ENCODE measurements at places on chromosomes 16 and 17. TPM values are rescaled to one million over a fixed set of nuclear protein-coding genes. Genes with fewer than 3 reads are reported as not detected.

The XAF1 gene
- polyA plus RNA-seq: 9.7 TPM

The HEXIM1 gene
- 7.2 TPM for polyA plus RNA-seq

The SCIMP gene
- 7.3 TPM for polyA plus RNA-seq

The CPHXL2 gene
- polyA plus RNA-seq: not detected

The CDH11 gene
- not detected for polyA plus RNA-seq

DNA sequence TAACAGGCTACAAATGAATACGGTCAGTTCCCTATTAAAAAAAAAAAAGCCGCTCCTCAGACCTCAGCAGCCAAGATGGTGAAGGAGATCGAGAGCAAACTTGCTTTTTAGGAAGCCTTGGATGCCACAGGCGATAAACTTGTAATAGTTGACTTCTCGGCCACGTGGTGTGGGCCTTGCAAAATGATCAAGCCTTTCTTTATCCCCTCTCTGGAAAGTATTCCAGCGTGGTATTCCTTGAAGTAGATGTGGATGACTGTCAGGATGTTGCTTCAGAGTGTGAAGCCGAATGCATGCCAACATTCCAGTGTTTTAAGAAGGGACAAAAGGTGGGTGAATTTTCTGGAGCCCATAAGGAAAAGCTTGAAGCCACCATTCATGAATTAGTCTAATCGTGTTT lies 11.8 kb upstream of the GGT6 start:
- H3K36me3 ChIP-seq: no peaks in the 10 kb centered on the region
- DNase-seq: no peak
- no peaks in the 10 kb centered on the region for H3K4me1 ChIP-seq
- H3K27ac ChIP-seq: no peak overlapping the region
- peaks cover 2% of the 10 kb centered on the region for H3K27me3 ChIP-seq

DNA sequence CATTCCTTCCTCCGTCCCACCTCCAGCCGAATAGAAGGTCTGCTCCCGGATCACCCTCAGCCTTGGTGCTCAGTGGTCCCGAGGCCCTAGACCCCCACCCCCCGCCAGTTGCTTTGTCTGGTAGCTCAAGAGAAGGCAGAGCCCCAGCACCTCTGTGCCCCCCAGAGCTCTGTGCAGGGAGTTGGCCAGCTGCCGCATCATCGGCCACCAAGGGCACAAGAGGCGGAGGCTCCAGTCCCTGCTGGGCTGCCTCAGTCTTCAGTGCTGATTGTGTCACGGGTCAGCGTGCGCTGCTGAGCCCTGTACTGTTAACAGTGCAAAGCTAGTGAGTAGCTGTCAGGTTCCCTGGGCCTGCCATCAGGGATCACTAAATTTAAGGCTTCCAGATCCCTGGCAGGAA lies 22.2 kb upstream of the DRG2 start:
- H3K4me1 ChIP-seq: peaks cover 3% of the 10 kb centered on the region
- no peak for DNase-seq
- H3K27ac ChIP-seq: no peak overlapping the region
- H3K27me3 ChIP-seq: no peaks in the 10 kb centered on the region

DNA sequence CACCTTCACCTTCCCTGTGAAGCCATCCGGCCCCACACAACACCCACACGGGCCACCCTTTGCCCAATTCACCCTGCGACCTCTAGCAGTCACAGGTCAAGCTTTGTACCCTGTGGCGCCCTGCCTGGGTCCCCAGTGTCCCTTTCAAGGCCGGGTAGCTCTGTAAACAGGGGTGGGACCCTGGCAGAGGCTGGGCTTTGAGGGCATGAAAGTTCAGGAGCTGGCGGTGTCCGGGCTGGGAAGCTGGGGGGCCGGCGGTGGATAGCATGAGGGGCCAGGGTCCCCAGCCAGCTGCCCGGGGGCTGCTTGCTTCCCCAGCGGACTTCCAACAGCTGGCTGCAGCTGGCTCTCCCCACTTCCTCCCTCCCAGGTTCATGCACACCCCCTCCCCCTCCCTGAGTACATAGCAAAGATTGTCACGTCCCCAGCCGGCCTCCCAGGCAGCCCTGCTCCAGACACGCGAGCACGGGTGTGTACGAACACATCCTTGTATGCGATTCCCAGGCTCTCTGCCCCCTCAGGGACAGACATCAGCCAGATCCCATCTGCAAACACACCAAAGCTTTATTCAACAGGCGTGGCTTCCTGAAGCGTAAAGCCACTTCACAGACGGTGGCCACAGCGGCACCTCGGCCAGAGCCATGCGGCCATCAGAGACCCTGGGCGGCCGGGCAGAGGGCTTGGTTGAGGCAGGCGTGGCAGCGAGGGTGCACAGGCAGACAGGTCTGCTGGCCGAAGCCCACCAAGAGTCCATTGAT lies 8.2 kb downstream of the NTHL1 start:
- DNase-seq: no peak
- no peak overlapping the region for H3K4me3 ChIP-seq
- H3K36me3 ChIP-seq: no peaks in the 10 kb centered on the region
- no peak overlapping the region for H3K27ac ChIP-seq
- H3K4me1 ChIP-seq: no peaks in the 10 kb centered on the region

DNA sequence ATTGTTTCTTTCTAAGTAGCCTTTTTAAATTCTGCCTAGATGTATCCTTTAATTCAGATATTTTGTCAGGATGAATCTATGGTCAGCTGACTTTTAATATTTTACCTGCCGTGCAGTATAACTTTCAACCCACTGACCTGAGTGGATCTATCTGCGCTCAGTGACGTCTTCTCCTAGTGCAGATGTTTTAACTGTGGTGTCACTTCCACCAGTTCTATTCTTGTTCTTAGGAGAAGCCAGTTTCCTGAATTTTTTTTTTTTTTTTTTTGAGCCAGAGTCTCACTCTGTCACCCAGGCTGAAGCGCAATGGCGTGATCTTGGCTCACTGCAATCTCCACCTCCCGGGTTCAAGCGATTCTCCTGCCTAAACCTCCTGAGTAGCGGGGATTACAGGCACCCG lies 5.0 kb upstream of the TM4SF5 start:
- no peak overlapping the region for H3K27ac ChIP-seq
- no peak for DNase-seq
- peaks cover 4% of the 10 kb centered on the region for H3K27me3 ChIP-seq
- no peak overlapping the region for H3K4me3 ChIP-seq
- H3K36me3 ChIP-seq: no peaks in the 10 kb centered on the region

DNA sequence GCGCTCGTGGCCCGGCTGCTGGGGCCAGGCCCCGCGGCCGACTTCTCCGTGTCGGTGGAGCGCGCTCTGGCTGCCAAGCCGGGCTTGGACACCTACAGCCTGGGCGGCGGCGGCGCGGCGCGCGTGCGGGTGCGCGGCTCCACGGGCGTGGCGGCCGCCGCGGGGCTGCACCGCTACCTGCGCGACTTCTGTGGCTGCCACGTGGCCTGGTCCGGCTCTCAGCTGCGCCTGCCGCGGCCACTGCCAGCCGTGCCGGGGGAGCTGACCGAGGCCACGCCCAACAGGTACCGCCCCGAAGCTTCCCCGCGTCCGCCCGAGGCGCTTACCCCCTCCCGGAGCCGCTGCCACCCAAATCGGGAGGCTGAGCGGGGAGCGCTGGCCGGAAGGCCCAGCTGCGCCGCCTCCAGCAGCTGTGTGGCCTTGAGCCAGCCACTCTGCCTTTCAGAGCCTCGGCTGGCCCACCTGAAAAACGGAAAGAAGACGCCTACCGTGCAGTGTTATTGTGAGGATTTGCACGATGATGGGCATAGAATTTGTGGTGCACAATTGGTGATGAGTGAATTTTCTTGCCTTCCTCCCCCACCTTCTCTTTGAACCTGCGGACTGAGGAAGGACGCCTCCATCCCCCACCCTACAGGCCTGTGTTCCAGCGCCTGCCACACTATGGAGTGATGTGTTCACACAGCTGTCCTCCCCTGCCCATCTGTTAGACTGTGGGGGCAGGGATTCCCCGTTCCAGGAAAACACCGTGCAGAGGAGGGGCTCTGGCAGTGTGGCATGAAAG lies 523 bp downstream of the NAGLU start:
- H3K4me1 ChIP-seq: peaks cover 33% of the 10 kb centered on the region
- no peak for DNase-seq
- H3K4me3 ChIP-seq: peak overlapping the region; percentile 77
- peaks cover 8% of the 10 kb centered on the region for H3K36me3 ChIP-seq
- H3K27me3 ChIP-seq: peaks cover 8% of the 10 kb centered on the region

GRCh38 chr17:68559316-68559715 lies 41.9 kb downstream of the FAM20A start:
- no peaks in the 10 kb centered on the region for H3K27me3 ChIP-seq
- H3K4me3 ChIP-seq: no peak overlapping the region
- peaks cover 15% of the 10 kb centered on the region for H3K36me3 ChIP-seq
- no peak overlapping the region for H3K27ac ChIP-seq
- peaks cover 2% of the 10 kb centered on the region for H3K4me1 ChIP-seq

GRCh38 chr17:72122010-72122764 lies 1.4 kb downstream of the SOX9 start:
- H3K36me3 ChIP-seq: no peaks in the 10 kb centered on the region
- no peak overlapping the region for H3K4me3 ChIP-seq
- H3K4me1 ChIP-seq: no peaks in the 10 kb centered on the region
- DNase-seq: no peak
- H3K27ac ChIP-seq: no peak overlapping the region
- peaks cover 22% of the 10 kb centered on the region for H3K27me3 ChIP-seq

- no peaks in the 10 kb centered on the region for H3K36me3 ChIP-seq
- no peak overlapping the region for H3K27ac ChIP-seq
- H3K27me3 ChIP-seq: no peaks in the 10 kb centered on the region
Measured at GRCh38 chr16:2933701-2934100, 22.0 kb downstream of the FLYWCH1 start.

DNA sequence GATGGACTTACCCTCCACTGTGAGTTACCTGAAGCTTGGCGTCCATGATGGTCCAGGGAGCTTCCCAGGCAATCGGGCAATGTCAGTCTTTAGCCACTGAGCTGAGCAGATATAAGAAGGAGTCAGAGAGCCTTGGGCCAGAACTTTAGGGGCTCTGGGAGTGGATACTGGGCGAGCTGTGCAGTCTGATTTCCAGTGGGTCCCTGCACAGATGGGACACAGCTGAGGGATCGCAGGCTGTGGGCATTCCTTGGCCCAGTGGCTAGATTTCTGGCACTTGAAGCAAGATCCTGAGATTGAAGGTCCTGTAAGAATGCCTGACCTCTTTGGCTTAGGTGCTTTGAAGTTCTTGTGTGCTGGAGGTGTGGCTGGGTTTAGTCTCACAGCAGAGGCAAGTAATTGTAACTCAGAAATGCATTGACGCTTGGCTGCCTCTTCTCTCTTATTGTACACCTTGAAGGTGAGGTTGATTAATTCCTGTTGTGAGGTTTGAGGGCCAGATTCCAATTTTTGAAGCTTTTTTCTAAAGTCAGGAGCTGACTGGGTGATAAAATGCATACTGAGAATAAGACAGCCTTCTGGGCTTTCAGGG lies 2283.8 kb downstream of the TP53TG3F start:
- H3K36me3 ChIP-seq: peaks cover 15% of the 10 kb centered on the region
- no peak overlapping the region for H3K4me3 ChIP-seq
- DNase-seq: no peak
- peaks cover 1% of the 10 kb centered on the region for H3K27me3 ChIP-seq
- no peak overlapping the region for H3K27ac ChIP-seq

- H3K27ac ChIP-seq: no peak overlapping the region
- no peak for DNase-seq
- no peak overlapping the region for H3K4me3 ChIP-seq
- no peaks in the 10 kb centered on the region for H3K36me3 ChIP-seq
- H3K4me1 ChIP-seq: no peaks in the 10 kb centered on the region
Measured at GRCh38 chr17:57914273-57915142, 40.7 kb downstream of the CUEDC1 start.
